ENCODE measurements at places on chromosomes 6 and 20.

- DNase-seq = no peak
These were observed 16.6 kb upstream of the GSTA1 start for GRCh38 chr6:52820198-52820597.

DNA sequence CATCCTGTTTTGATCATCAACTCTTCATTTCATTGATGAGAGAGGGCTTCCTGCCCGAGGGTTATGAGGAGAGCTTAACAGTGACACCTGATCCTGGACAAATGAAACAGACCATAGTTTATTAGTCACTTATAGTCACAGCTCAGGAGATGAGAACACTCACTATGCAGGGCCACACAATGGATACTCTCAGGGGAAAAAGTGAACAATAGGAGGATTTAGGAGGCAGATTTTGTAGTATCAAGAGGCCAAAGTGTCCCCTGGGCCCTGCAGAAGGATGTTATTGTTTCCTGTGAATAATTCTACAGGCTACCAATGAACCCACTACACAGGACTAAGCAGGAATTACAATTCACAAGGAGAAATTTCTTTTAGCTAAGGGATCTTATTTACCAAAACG lies 772.8 kb upstream of the MAN1A1 start:
- no peak for DNase-seq

GRCh38 chr6:39910744-39911143 lies 23.5 kb downstream of the MOCS1 start:
- no peak for DNase-seq

- no peak for DNase-seq
These were observed 40.0 kb downstream of the MYLIP start for GRCh38 chr6:16168858-16169257.

GRCh38 chr20:1623501-1624205 lies 3.8 kb upstream of the SIRPB1 start:
- no peak for DNase-seq

DNA sequence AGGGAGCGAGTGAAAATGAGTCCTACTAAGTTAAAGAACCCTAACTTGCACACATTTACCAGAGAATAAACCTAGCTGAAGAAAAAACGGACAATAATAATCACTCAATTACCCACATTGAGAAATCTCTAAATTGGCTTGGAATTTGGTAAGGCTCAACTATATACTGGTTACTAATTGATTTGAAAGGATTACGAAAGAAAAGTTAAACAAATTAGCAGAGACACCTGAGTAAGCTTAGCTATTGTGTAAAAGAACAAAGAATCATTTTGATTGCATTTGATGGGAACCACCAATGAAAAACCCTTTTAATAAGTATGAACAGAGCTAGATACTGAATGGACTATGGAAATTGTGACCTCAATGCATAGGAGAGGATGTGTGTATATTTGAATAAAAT lies 118.6 kb upstream of the ADGRF1 start:
- DNase-seq = no peak

GRCh38 chr20:42370075-42370474 lies 751.9 kb upstream of the CHD6 start:
- DNase-seq = no peak

- no peak for DNase-seq
These were observed 283.7 kb downstream of the DHX35 start for GRCh38 chr20:39245685-39246311.

- DNase-seq = no peak
These were observed 132.7 kb upstream of the JAG1 start for GRCh38 chr20:10806539-10806938.

GRCh38 chr20:6184086-6184485 lies 61.3 kb upstream of the FERMT1 start:
- no peak for DNase-seq

- no peak for DNase-seq
These were observed 92.9 kb upstream of the SYNDIG1 start for GRCh38 chr20:24376311-24377099.

DNA sequence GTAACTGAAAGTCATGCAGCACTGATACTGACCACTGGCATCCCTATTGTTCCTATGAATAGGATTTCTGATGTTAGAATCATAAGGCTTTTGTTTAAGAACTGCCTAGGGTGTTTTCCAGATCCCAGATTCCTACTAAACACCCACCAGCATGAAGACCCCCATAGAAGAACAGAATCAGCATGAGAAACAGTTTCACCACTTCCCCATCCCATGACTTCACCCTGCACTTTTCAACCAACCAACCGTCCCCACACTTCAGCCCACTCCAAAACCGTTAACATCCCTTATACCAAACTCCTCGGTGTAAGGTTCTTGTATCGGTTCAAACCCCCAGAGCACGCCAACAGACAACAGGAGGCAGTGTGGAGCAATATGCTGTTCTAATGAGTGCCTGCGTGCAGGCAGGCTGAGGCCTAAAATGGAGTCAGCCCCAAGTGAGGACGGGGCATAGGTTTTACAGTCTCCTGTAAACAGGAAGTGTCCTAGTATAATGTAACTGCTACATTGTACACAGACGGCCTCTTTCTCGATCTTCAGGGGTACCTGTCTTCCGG lies 11.4 kb upstream of the SSTR4 start:
- DNase-seq = no peak

- no peak for DNase-seq
These were observed 64.8 kb downstream of the FAM50B start for GRCh38 chr6:3913958-3914337.

GRCh38 chr6:157561414-157561790 lies 180.4 kb downstream of the ZDHHC14 start:
- no peak for DNase-seq

DNA sequence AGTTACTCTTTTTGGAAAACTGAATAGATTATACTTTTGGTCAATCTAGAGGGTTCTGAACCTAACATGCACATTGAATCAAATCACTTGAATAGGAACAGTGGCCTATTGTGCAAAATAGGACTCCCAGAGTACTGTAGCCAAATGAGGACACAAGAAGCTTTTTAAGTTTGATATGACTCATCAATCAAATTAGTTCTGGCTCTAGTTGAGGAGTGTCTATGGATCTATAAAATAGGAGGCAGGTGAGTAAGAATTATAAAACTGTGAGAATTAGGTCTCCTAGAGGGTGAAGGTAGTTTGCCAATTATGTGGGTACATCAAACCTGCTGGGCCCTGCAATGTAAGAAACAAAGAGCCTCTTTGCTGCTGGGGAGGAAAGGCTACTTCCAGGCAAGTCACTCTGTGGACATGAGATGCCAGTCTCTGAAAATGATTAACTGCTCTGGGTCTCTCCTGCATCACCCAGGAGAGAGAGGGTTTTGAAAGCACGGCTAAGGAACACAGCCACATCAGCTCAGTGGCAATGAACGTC lies 112.3 kb downstream of the RCAN2 start:
- no peak for DNase-seq

GRCh38 chr6:21213492-21213891 lies 380.1 kb upstream of the SOX4 start:
- DNase-seq = no peak

DNA sequence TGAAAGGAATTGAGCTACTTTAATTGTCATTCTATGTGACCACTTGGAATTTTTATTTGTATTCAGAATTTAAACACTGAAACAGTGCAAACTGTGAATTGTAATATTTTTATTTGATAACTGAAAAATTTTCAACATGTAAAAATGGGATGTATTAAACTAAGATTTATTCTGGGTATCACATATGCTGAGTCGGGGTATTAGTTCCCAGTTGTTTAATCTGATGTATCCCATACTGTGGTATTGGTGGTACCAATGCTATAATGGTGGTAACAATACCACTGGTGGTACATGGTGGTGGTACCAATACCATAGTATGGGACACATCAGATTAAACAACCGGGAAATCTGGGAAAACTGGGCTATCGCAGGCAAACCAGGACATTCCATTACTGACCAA lies 79.4 kb downstream of the CDC5L start:
- no peak for DNase-seq

DNA sequence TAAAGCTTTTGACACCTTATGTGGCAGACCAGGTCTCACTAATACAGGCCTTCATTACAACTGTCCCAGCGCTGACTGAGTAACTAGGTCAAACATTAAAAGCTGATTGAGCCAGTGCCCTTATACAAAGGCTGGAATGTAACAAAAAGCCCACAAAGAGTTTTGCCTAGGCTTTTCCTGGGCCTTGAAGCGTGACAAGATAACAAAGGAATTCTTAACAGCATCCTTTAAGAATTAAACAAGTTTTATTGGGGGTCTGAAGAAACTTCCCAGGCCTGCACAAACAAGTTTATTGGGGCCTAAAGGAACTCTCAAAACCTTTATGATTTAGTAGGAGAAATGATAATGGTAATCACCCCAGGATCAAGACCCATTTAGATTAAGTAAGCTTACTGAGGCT lies 267.6 kb upstream of the FAM83B start:
- no peak for DNase-seq

DNA sequence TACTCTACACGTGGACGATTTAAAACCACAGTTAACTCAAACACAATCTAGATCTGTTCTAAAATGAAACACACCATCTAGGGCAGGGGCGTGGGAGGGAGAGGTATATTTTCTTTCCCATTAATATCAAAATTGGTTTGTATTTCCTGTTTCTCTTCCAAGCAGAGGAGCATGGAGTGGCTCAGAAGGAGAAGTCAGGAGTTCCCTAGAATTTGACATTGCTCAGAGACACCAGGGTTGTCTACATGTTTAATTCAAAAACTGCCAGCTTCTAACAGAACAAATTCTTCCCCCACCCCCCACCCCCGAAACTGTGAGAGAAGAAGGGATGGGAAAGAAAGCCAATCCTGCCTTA lies 2.3 kb downstream of the PREX1 start:
- no peak for DNase-seq

GRCh38 chr20:53800883-53801604 lies 207.4 kb upstream of the ZNF217 start:
- DNase-seq = no peak

- DNase-seq = no peak
These were observed 205.3 kb downstream of the EYA2 start for GRCh38 chr20:47099825-47100441.

- DNase-seq = no peak
These were observed 1.3 kb upstream of the REPS1 start for GRCh38 chr6:138989098-138989983.

GRCh38 chr6:137051790-137052472 lies 7.2 kb upstream of the IL20RA start:
- no peak for DNase-seq

- DNase-seq = no peak
These were observed 10.6 kb downstream of the REM1 start for GRCh38 chr20:31485450-31486339.

GRCh38 chr6:69907981-69908498 lies 41.7 kb downstream of the COL19A1 start:
- DNase-seq = no peak

DNA sequence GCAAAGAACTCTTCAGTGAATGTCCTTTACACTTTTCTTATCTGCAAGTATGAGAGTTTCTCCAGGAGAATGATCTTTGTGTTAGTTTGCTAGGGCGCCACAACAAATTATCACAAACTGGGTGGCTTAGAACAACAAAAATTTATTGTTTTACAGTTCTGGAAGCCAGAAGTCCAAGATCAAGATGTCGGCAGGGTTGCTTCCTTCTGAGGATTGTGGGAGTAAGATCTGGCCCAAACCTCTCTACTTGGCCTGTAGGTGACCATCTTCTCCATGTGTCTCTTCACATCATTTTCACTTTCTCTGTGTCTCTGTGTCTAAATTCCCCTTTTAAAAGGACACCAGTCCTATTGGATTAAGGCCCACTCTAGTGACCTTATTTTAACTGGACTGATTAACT lies 103.0 kb downstream of the ADTRP start:
- no peak for DNase-seq

DNA sequence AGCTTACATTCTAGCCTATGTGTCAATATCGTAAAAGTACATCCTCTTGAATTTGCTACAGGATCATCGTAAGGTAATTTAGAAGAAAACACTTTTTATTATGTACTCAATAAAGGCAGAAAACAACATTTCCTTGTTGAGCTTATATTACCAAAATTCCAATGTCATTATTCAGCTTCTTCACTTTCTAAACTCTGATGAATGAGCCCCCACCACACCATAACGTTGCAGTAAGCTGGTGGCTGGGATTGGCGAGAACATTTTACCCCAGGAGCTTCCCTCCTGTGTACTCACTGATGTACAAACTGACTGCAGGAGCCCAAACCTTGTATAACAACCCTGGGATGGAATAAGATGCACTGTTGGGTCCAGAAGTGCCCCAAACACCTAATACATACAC lies 238.1 kb upstream of the MARCKS start:
- DNase-seq = no peak

GRCh38 chr6:8513174-8513573 lies 77.8 kb upstream of the SLC35B3 start:
- no peak for DNase-seq

GRCh38 chr6:27867945-27868300 lies 44.3 kb downstream of the OR2B2 start:
- DNase-seq = no peak

- no peak for DNase-seq
These were observed 98.5 kb downstream of the F13A1 start for GRCh38 chr6:6221787-6222535.

GRCh38 chr6:16413399-16413798 lies 175.0 kb downstream of the GMPR start:
- no peak for DNase-seq

DNA sequence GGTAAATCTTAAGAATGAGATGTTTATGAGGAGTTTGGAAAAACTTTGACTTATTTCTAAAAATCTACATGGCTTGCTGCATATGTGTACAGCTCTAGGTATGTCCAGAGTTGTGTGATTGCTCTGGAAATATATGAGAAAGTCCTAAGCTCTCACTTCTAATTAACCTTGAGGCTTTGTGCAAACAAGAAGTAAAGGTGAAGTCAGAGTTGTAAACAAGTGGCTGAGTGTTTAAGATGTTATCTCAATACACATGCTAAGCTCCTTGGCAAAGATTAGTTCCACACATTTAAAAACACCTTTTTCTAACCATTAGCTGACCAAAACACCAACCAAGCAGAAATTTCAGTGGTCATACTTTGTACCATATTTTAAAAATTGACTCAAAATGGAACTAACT lies 684.2 kb downstream of the HTR1B start:
- DNase-seq = no peak

- no peak for DNase-seq
These were observed 83.1 kb downstream of the KCNB1 start for GRCh38 chr20:49399329-49399728.

DNA sequence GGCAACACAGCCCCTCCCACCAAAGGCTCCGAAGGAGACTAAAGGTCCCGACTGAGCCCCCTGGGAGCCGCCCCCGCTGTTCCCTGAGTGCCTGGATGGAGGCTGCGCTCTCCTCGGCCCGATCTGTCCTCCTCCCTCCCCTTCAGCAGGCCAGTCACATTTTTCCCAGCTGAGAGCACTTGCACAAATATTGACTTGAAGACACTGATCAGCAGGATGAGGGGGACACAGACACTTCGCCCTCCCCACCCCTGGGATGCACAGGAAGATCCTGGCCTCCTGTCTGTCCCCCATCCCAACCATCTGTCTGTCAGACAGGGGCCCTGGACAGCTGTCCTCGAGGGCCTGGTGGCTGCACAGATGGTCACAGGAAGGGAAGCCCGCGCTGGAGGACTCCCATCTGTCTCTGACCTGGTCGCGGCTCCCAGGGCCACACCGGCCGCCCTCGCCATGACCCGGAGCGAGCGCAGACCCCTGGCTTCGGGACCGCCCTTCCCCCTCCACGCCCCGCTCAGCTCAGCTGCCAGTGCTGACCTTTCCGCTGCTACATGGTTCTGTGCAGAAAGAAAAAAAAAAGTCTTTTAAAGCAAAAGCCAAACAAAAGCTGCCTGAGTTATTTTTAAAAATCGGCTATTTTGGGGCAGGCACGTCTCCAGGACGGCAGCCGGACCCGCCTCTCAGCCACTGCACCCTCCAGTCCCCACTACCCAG lies 11.1 kb downstream of the LAMA5 start:
- no peak for DNase-seq

- no peak for DNase-seq
These were observed 48.5 kb downstream of the FYN start for GRCh38 chr6:111824608-111825337.

Measured in esophagus squamous epithelium (tissue), 5 donors.